IPS-NIHi11 (cell line): ENCODE measurements at places on chromosomes 4 and X.

DNA sequence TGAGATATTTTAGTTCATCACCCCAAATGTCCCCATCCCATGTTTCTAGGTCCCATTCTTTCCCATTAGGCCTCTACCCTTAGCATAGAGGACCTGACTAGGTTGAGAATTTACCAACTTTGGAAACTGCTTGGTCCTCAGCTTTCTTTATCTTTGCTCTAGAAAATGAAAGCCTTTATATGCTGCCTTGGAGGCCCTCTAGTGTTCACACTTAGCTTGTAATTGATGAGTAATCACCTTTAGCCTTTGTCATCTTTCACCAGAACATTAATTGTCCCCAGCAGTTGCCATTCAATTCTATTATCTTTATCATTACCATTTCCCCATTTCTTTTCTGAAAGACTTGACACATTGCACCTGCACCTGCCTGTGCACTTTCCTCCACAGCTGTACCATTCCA is 589.2 kb upstream of the NR3C2 start:
- peak; percentile 21 for DNase-seq

DNA sequence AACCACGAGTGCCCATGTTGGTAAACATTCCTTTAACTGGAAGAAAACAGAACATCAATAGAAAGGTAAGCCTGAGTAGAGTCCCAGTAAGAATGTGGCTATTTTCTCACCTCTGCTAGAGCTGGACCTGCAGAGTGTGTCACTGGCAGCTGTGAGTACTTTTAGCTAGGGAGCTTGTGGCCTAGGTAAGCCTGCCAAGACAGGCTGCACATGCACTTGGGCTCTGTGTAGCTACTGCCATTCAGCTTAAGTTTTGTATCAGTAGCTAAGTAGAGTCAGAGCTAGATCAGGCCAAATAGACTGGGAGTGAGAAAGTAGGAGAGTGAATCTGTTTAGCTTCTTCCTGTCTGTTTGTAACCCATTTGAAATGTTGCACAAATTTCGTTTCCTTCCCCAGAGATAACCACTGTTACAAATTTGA is 35.3 kb downstream of the RBPJ start:
- no peak for DNase-seq

- no peak for DNase-seq
These were observed 1573.5 kb upstream of the TENM3 start for GRCh38 chr4:180669680-180670079.

- no peak for DNase-seq
These were observed 30.2 kb upstream of the FAM9C start for GRCh38 chrX:13074297-13075262.

DNA sequence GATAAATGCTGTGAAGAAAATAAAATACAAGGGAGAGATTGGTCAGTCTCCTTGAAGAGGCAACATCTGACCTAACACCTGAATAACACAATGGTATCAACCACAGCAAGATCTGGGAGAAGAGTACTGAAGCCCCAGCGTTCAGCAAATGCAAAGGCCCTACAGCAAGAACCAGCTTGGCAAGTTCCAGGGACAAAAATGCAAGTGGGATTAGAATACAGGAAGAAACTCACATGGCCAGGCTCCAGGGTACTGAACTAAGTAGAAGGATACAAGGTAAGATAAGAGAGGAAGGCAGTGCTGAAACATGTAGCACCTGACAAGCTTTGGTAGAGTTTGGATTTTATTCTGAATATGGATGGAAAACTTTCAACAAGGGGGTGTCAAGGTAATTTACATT is 3.6 kb downstream of the SMIM14 start:
- DNase-seq: peak; percentile 26

- no peak for DNase-seq
These were observed 1027.0 kb upstream of the ADGRL3 start for GRCh38 chr4:60173103-60173502.

GRCh38 chrX:134712272-134712671 is 54.0 kb upstream of the PLAC1 start:
- no peak for DNase-seq

GRCh38 chr4:139642364-139642763 is 23.3 kb upstream of the MGST2 start:
- DNase-seq: no peak

DNA sequence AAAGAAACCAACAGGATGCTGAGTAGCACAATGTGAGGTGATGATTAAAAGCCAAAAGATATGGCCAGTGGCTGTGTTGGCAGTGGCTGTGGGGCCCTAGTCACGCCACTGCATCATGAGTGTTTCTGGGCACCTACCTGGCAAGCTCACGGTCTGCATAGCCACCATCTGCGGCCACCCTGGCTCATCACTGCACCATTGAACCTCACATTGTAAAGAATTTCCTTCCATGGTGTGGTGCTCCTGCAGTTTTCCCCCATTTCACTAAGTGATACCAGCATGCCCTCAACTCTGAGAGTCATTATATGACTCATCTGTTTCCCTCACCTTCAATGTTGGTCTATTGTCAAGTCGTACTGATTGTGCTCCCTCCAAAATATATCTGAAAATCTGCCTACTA is 45.5 kb upstream of the CLNK start:
- no peak for DNase-seq

DNA sequence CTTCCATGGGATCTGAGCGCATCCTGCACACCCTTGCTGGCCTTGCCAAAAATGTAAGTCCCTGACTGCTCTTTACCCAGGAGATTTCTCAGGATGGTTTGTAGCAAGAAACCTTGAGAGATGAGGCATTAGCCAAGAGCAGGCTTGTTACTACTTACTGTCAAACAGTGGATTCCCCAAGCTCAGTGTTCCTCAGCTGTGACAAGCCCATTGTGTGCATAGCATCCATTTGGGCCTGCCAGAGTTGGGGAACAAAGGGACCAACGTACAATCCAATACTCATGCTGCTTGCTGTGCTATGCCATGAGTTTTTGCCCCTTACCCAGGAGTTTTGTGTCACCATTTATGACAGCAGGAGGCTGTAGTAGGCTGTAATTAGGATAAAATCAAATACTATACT is 267.6 kb downstream of the TENM3 start:
- DNase-seq: no peak

DNA sequence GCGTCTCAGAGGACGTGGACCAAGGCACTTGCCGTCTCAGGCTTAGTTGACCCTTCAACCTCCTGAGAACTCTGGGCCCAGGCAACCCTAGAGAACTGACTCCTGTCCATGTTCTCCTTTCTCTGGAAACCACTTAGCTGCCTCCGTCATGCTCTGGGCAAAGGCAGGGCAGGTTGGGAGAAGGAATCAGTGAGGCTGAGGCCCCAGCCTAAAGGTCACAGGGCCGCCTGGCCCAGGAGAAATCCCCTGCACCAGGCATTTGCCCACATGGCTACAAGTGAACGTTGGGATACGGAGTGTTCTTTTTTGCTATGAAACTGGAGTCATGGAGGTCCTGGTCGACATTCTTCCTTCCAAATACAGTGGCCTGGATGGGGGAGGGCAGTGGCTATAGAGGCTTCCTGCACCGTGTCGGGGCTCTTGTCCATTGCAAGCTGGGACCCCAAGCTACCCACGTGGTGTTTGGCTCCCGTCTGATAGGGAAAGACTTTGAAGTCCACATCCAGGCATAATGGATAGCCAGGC is 76.0 kb downstream of the CRMP1 start:
- DNase-seq: no peak

- DNase-seq: no peak
These were observed 765 bp upstream of the DGKK start for GRCh38 chrX:50471390-50471789.

DNA sequence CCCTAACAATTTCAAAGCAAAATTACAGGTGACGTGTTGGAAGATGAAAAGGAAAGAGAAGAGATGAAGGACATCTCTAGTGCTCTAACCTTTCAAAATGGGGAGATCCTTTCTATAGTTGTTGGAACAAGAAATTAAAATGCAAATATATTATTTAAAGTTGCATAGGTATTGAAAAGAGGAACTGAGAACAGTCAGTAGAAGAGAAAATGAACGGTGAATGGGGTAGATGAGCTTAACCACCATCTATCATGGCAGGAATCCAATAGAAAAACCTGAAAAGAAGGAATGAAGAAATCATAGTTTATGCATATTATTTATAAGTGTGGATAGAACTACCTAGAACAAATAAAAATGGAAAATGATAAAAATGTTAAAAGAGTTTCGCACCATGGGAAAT is 42.0 kb downstream of the ANXA5 start:
- no peak for DNase-seq

DNA sequence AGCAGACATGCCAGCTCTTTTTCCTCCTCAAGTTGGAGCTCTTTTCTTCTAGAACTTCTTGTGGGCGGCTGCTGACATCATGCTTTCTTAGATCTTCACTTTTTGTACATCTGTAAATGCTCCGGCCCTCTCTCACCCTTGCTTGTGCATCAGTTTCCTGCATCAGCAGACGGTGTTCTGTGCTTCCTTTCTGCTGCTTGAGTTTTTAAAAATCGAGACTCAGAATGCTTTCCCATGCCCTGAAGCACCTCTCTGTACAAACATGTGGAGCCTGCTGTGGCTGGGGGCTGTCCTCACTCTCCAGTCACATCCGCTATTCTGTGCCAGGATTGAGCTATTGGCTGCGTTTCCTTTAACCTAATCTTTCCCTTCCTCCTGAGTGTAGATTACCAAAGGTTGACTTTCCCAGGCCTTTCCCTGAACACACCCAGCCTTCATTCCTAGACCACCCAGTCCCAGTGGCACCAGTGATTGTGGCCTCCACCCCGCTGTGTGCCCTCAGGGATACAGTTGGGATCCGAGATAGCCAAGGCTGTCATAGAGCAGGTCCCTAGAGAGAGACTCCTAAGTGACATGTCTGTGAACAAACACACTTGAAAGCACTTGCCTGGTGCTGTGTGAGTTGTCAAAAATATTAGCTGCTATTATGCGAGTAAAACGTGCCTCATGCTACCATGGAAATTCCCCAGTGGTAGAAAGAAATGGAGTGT is 41.9 kb downstream of the TNIP2 start:
- no peak for DNase-seq

GRCh38 chrX:11117745-11118144 is 6.6 kb downstream of the HCCS start:
- no peak for DNase-seq
